ENCODE measurements at places on chromosomes 11 and 22.

- DNase-seq: peak; percentile 68
Observed at GRCh38 chr11:61871158-61871597, 20.2 kb downstream of the FADS3 start.

- DNase-seq: no peak
Observed at GRCh38 chr11:114179234-114179941, 116.8 kb upstream of the NNMT start.

- DNase-seq: peak; percentile 83
Observed at GRCh38 chr11:76721755-76722677, 51.5 kb upstream of the LRRC32 start.

DNA sequence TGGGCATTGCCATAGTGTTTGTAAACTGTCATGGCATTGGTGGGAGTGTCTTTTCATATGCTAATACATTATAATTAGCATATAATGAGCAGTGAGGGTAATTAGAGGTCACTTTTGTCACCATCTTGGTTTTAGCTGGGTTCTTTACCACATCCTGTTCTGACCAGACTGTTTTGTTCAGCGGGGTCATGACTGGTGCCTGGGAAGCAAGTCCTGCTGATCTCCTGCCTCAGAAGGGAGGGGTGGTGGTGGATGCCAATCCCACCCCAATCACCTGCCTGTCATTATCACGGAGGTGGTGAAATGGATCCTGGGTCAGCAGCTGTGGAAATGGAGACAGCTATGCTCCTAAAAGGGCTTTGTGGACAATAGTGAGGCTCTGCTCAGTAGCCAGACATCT is 31.2 kb downstream of the IL18 start:
- DNase-seq: no peak

DNA sequence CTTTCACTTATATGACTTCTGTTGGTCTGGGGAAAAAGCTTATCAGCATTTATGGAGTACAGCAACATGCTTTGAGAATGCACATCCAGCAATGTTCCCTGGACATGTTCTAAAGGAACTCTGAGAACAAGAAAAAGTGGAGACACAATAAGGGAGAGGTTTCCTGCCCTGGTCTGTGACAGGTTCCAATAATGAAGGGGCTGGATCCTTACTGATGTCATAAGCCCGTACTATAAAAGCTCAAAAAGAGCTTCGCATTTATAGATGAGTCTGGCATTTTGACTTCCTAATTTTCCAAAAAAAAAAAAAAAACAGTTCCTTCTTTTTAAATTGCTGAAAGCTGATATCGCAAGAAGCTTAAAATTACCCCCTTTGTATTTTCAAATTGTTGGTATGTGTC is 129.1 kb downstream of the MPPED2 start:
- no peak for DNase-seq

Data from activated CD4-positive, CD25-positive, alpha-beta regulatory T cell treated with anti-CD3 and anti-CD28 coated beads, Interleukin-2, amount 50 U/mL, for 72 hours (primary cell).